NCI-H2107 (cell line): ENCODE measurements at places on chromosomes 7 and 10.

DNA sequence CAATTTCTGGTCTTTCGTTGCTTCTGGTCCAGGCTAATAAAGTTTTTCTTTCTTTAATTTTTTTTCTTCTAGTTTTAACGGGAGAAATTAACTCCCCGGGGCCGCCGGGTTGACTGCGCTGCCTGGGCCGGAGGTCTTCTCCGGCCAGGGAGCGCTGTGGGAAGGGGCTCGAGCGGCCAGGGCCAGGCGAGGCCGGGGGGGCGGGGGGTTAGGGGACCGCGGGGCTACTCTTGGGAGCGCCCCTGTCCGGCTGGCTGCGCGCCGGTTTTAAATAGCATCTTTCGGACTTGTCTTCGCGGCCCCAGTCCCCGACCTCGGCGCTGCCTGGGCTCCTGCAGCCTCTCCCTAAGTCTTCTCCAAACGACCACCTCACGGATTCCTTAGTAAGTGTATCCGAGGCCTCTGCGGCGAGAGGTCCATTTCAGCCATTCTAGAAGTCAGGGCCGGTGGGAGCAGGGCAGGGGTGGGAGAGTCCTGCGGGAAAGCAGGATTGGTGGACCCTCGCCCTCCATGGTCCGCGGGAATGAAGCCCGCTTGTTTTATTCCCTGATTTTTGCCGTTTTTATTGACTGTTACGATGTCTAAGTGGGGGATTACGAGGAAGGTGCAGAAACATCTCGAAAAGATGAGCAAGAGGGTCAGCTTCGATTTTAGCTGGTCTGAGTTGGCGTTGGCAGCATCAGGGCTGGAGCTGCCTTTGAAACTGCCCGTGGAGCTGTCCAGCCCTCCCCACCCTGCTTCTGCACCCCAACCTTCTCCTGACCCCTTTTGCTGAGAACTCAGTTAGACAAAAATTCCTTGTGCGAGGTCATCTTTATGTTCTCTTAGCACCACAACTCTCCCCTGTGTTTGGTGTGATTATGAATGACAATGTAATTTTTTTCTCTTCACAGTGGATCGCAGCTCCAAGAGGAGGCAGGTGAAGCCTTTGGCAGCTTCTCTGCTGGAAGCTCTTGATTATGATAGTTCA, 555 bp downstream of the PHF14 start:
- peak; percentile 11 for DNase-seq

DNA sequence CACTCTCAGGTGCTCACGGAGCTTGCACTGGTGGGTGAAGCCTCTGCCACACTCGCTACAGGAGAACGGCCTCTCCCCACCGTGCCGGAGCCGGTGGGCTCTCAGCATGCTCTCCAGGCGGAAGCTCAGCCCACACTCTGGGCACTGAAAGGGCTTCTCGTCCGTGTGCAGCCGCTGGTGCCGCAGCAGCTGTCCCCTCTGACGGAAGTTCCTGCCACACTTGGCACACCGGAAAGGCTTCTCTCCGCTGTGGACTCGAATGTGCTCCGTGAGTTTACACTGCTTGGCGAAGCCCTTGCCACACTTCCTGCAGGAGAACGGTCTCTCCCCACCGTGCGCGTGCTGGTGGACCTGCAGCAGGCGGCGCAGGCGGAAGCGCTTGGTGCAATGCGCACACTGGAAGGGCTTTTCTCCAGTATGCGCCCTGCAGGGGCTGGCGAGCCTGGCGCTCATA, 19.3 kb downstream of the ZNF786 start:
- DNase-seq = no peak

- DNase-seq = no peak
These were observed 44.0 kb upstream of the SEMA3A start for GRCh38 chr7:84238596-84238995.

GRCh38 chr7:137829337-137829992, 17.3 kb downstream of the DGKI start:
- DNase-seq = no peak

- DNase-seq = no peak
These were observed 301.9 kb downstream of the PLXDC2 start for GRCh38 chr10:20118119-20118518.

DNA sequence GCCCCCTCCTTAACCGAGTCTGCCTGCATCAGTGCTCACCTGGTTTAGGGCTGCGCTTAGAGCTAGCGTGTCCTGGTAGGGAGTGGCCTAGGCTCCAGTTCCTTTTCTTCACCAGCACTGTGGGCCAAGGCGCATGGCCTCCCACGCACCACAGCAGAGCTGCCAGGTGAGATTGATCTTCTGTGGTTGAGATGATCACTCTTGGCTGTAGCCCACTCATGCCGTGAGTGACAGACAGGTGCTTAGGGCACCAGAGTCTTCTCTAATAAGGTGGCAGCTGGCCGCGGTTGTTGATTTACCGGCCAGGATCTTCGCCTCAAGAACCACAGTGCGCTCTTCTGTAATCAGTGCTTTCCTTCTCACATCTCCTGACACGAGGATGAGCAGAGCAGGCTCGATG, 157.2 kb upstream of the INSYN2A start:
- no peak for DNase-seq

DNA sequence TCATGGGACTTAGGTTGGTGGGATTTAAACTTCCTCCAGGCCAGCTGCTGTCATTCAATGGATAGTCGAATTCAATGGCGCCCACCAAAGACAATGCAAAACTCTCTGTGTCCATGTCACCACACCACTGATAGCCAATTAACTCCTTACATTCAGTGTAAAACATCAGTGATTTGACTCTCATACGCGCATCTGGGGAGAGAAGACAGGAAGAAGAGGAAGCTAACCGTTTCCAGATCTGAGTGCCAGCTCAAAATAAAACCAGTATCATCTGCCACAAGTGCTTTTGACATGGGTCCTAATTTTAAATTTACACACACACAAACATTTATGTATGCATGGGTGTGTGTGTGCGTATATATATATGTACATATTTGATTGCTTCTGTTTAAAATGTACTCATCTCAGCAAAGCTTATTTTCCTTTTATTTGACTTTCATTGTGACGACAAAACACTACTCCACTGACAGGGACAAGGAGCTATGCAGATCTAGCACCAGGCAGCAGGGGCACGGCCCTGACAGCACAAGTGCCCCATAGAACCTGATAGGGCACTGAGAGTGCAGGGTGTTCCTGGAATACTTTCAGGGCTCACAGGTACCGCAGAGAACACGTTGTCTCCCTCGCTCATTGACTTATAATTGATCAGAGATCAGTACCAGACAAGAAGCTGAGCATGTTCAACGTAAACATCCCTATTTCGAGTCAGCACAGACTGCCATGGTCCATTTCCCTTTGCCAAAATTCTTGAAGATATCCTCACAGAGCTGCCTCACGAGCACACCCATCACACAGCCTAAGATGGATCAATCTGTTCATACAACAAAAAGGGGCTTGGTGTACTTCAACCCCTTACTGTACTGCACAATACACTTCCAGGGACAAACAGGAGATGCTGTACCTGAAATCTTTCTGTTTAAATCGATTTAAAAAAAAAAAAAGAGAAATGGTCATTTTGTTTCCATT, 176.1 kb downstream of the COBL start:
- no peak for DNase-seq

- DNase-seq = no peak
These were observed 284.5 kb upstream of the KLF6 start for GRCh38 chr10:4069491-4069890.

DNA sequence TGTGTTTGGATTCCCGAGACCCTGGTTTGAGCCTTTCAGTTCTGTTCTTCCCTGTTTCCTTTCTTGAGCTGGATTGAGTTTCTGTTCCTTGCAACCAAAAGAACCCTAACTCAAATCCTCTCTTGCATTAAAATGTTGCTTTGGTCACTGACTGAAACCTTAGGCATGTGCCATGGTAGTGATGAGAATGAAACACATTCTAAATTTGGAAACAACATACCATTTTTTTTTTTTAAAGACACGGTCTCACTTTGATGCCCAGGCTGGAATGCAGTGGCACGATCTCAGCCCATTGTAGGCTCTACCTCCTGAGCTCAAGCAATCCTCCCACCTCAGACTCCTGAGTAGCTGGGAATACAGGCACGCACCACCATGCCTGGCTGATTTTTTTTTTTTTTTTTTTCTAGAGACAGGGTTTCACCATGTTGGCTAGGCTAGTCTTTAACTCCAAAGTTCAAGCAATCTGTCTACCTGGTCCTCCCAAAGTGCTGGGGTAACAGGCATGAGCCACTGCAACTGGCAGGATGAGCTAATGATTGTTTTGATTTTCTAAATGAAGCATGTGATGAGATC, 8.4 kb downstream of the THAP5 start:
- DNase-seq = no peak
